Thyroid gland (tissue), 4 donors: ENCODE measurements at places on chromosomes 6 and 20. TPM values are rescaled to one million over a fixed set of nuclear protein-coding genes. Genes with fewer than 3 reads are reported as not detected.

- no peak overlapping the region for H3K27ac ChIP-seq
- H3K27me3 ChIP-seq = peaks cover 40% of the 10 kb centered on the region
- DNase-seq = no peak
- peaks cover 7% of the 10 kb centered on the region for H3K4me1 ChIP-seq
- peak overlapping the region; percentile 33 for H3K4me3 ChIP-seq
- no peaks in the 10 kb centered on the region for H3K36me3 ChIP-seq
Observed at GRCh38 chr6:99589290-99589672, 17.4 kb upstream of the PRDM13 start.

GRCh38 chr6:163559661-163560060 is 145.1 kb downstream of the QKI start:
- H3K4me3 ChIP-seq = no peak overlapping the region
- no peak overlapping the region for H3K27ac ChIP-seq
- H3K4me1 ChIP-seq = no peaks in the 10 kb centered on the region
- H3K27me3 ChIP-seq = no peaks in the 10 kb centered on the region

- no peak overlapping the region for H3K4me3 ChIP-seq
- no peak for DNase-seq
- H3K27ac ChIP-seq = no peak overlapping the region
- H3K36me3 ChIP-seq = no peaks in the 10 kb centered on the region
Observed at GRCh38 chr6:106128981-106129781, 43.0 kb downstream of the PRDM1 start.

GRCh38 chr20:21832442-21833385 is 127.2 kb downstream of the PAX1 start:
- no peaks in the 10 kb centered on the region for H3K36me3 ChIP-seq
- H3K4me3 ChIP-seq = no peak overlapping the region
- no peaks in the 10 kb centered on the region for H3K27me3 ChIP-seq
- H3K27ac ChIP-seq = no peak overlapping the region
- DNase-seq = no peak

DNA sequence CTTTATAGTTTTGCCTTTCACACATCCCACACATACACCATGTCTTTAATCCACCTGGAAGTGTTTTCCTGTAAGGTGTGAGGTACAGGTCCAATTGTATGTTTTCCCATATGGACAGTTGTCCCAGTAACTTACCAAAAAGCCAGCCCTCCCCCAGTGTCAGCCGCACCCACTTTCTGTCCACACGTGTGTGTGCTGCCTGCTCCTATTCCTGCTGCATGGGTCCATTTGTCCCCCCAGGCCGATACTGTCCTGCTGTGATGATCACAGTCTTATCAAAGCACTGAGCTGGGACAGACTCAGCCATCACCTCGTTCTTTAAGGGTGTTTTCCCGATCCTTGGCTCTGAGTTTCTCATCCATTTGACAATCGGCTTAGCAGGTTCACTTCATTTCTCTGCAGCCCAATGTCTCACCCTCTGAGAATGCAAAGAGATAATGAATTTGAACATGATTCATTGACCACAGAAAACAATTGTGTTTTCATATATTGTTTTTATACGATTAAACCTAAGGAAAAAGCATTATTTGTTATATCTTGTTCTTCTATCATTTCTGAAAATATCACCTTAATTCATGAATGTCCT is 9.6 kb downstream of the VSX1 start:
- no peak overlapping the region for H3K27ac ChIP-seq
- H3K27me3 ChIP-seq = no peaks in the 10 kb centered on the region
- no peak overlapping the region for H3K4me3 ChIP-seq

- H3K36me3 ChIP-seq = no peaks in the 10 kb centered on the region
- H3K27me3 ChIP-seq = no peaks in the 10 kb centered on the region
- peak; percentile 61 for DNase-seq
- no peaks in the 10 kb centered on the region for H3K4me1 ChIP-seq
- H3K4me3 ChIP-seq = peak within 1 kb of the TSS; percentile 49
- H3K27ac ChIP-seq = peak within 1 kb of the TSS; percentile 80
Observed at GRCh38 chr6:112253841-112254816, at the start of gene LAMA4. LAMA4 (minus strand) TSS chr6:112254567; CDS start chr6:112254150, 417 bp downstream.

DNA sequence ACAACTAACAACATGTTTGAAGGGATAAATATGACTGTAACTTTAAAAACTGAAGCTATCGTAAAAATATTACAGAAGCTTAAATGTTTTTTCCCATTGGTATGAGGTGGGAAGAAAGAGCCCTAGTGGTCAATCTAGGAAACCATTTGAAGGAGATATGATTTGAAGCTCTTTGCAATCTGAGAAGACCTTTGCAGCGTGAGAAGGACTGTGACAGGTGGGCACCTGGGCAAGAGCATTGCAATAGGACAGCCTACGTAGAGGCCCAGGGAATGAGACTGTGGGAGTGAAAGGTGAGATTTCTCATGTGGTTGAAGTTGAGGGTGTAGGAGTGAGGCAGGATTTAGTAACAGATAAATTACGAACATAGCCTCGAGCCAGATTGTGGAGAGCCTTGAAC is 108.0 kb upstream of the PDE7B start:
- H3K27me3 ChIP-seq = no peaks in the 10 kb centered on the region
- no peak overlapping the region for H3K27ac ChIP-seq
- H3K36me3 ChIP-seq = no peaks in the 10 kb centered on the region
- no peak for DNase-seq
- no peak overlapping the region for H3K4me3 ChIP-seq

DNA sequence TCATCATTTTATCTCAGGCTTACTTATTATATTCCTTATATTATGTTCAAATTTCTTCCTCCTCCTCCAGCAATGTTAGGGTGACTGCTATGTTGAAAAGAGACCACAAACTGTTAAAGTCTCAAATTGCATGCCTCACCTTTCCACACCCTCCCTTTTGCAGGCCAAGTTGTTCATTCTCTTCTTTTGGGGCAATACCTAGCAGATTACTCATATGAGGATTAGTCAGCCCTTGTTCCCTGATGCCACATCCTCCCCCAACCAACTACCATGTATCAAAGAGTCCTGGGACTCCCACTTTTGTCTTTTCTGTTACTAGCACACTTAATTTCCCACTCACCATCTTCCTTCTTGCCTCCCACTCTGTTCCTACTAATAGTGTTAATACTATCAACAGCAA is 434.7 kb downstream of the BCKDHB start:
- no peaks in the 10 kb centered on the region for H3K4me1 ChIP-seq
- DNase-seq = no peak

GRCh38 chr6:10146715-10147451 is 268.0 kb downstream of the TFAP2A start:
- DNase-seq = no peak
- no peak overlapping the region for H3K4me3 ChIP-seq
- H3K4me1 ChIP-seq = no peaks in the 10 kb centered on the region
- no peaks in the 10 kb centered on the region for H3K27me3 ChIP-seq

- no peak overlapping the region for H3K4me3 ChIP-seq
- no peaks in the 10 kb centered on the region for H3K36me3 ChIP-seq
- no peaks in the 10 kb centered on the region for H3K27me3 ChIP-seq
- peaks cover 40% of the 10 kb centered on the region for H3K4me1 ChIP-seq
- H3K27ac ChIP-seq = peak overlapping the region; percentile 71
- peak; percentile 71 for DNase-seq
Observed at GRCh38 chr6:34383656-34384320, 8.7 kb downstream of the NUDT3 start.

GRCh38 chr20:20785226-20785625 is 72.8 kb upstream of the RALGAPA2 start:
- peaks cover 30% of the 10 kb centered on the region for H3K4me1 ChIP-seq
- DNase-seq = no peak
- H3K4me3 ChIP-seq = no peak overlapping the region
- no peaks in the 10 kb centered on the region for H3K36me3 ChIP-seq
- no peaks in the 10 kb centered on the region for H3K27me3 ChIP-seq
- H3K27ac ChIP-seq = no peak overlapping the region

- no peak overlapping the region for H3K27ac ChIP-seq
- no peak for DNase-seq
- H3K27me3 ChIP-seq = no peaks in the 10 kb centered on the region
- H3K36me3 ChIP-seq = no peaks in the 10 kb centered on the region
Observed at GRCh38 chr6:126657561-126658175, 317.8 kb downstream of the CENPW start.

GRCh38 chr20:2986466-2986865 is 57.0 kb upstream of the GNRH2 start:
- no peak for DNase-seq
- peaks cover 33% of the 10 kb centered on the region for H3K36me3 ChIP-seq
- H3K4me1 ChIP-seq = peaks cover 8% of the 10 kb centered on the region
- H3K4me3 ChIP-seq = no peak overlapping the region

- H3K27ac ChIP-seq = no peak overlapping the region
- H3K27me3 ChIP-seq = no peaks in the 10 kb centered on the region
- H3K36me3 ChIP-seq = no peaks in the 10 kb centered on the region
- no peaks in the 10 kb centered on the region for H3K4me1 ChIP-seq
Observed at GRCh38 chr6:167768471-167769215, 58.1 kb upstream of the AFDN start.

- H3K36me3 ChIP-seq = no peaks in the 10 kb centered on the region
- no peaks in the 10 kb centered on the region for H3K27me3 ChIP-seq
- H3K27ac ChIP-seq = no peak overlapping the region
Observed at GRCh38 chr6:3801960-3802359, 47.2 kb upstream of the FAM50B start.

DNA sequence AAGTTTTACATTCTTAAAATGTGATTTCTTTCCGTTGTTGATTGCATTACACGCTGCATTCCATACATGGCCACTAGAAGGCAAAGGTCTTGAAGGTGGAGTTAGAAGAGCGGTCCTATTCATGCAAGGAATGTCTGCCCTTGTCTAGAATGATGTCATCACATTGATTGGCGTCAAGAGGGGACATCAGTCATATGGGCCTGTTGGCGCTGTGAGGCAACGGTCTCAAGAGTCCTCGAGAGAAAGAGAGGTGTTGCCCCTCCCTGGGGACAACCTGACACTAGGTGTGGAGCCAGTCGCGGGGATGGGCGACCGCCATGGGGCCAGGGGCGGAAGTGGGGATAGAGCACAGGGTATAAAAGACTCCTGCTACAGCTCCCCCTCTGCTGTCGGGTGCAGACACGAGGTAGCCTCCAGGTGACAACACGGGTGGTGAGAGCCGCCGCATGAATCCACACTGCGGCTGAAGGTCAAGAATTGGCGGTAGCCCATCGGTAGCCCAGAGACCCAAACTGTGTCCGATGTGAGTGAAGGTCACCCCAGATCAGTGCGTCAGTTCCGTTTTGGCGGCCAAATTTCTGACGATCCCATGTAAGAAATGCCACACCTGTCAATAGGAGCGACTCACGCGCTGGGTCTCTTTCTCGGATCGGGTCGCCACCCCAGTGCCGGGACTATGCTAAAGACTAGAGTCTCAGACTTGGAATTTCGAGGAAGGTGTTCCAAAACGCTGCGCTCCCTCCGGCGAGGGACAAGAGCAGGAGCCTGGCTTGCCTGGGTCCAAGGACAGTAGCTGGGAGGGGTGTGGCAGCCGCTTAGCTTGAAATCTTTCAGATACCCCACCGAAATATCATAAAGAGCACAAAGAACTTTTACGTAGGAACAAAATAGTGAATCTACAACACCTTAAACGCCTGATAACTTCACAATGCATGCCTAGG is 93.2 kb upstream of the ZNF184 start:
- no peak for DNase-seq
- no peaks in the 10 kb centered on the region for H3K36me3 ChIP-seq
- H3K4me3 ChIP-seq = no peak overlapping the region
- H3K27me3 ChIP-seq = peaks cover 20% of the 10 kb centered on the region
- H3K27ac ChIP-seq = no peak overlapping the region

DNA sequence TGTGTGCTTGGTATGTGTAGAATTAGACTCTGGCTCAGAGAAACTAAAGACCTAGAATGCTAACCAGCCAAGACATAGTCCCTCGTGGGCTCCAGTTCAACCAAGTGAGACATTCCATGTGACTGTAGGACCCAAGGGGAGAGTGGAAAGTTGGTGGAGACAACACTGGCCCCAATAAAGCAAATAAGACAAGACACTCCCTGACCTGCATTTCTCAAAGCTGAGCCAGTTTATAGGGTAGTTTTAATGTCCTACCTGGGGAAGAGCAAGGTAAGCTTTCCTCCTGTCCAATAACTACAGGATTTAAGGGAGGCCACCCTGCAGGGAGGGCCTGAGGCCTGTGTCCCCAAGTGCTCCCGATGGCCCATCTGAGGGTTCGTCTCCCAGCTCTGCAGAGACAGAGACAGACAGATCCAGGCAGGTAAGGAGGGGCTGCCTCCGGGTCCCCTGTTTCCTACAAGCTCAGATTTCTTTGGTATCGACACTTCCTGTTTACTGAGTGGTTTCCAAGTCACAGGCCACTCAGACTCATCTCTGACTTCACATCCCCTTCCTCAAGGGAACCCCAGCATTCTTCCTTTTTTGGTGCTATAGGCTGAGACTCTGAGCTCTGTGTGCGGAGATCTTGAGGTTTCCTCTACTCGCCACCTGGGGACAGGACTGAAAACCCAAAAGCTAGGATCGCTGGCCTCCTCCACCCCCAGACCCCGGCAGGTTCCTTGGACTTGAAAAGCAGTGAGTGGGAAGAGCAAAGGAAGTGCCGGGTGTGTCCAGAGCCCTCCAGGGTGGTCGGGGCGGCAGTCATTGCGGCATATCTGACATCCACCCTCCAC is 92.4 kb downstream of the PRND start:
- no peaks in the 10 kb centered on the region for H3K36me3 ChIP-seq
- peak overlapping the region; percentile 66 for H3K27ac ChIP-seq
- no peak for DNase-seq
- H3K4me3 ChIP-seq = no peak overlapping the region
- peaks cover 16% of the 10 kb centered on the region for H3K4me1 ChIP-seq

DNA sequence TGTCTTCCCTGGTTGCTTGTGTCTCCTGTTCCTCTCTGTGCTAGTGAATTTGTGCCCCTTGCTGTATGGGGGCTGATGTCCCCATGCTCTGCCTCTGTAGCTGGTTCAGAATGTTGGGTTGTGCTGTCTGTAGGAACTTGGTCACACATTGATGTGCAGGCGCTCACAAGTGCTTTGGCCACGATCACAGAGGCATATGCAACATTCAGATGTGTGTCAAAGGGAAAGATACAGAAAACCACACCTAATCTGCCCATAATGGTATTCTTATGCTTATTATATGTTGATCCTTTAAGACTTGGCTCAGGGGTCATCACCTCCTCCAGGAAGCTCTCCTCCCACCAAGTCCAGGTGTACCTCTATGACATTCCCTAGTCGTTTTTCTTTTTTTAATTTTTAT is 17.1 kb upstream of the DHX35 start:
- no peaks in the 10 kb centered on the region for H3K27me3 ChIP-seq
- H3K36me3 ChIP-seq = no peaks in the 10 kb centered on the region
- no peak for DNase-seq
- H3K4me3 ChIP-seq = no peak overlapping the region
- H3K27ac ChIP-seq = no peak overlapping the region
- no peaks in the 10 kb centered on the region for H3K4me1 ChIP-seq

ZKSCAN8 gene
- total RNA-seq = 25.6 TPM

SRSF12 gene
- total RNA-seq = 3.0 TPM

MTHFD1L gene
- total RNA-seq = 8.7 TPM

HLA-DQA1 gene
- total RNA-seq = 12.8 TPM

FBXO5 gene
- 5.8 TPM for total RNA-seq

FERMT1 gene
- total RNA-seq = 6.7 TPM

DST gene
- 137 TPM for total RNA-seq

KIAA1755 gene
- total RNA-seq = 1.9 TPM

RIPPLY2 gene
- total RNA-seq = not detected

PKIG gene
- total RNA-seq = 110 TPM

ZBTB46 gene
- 39.9 TPM for total RNA-seq
